Nucleus accumbens (tissue), 56 donors: ENCODE measurements at places on chromosomes 6 and 20.

DNA sequence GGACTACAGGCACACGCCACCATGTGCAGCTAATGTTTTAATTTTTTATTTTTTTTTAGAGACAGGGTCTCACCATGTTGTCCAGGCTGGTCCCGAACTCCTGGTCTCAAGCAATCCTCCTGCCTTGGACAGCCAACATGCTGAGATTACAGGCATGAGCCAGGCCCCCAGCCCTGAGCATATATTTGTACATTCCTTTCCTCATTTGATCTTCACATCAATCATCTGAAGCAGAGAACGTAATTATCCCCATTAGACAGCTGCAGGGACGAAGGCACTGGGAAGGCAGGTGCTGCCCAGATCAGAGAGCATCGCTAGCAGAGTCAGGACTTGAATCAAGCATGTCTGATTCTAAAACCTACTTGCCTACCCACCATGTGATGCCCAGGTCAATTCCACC lies 41.0 kb upstream of the SIRPA start:
- DNase-seq: no peak

DNA sequence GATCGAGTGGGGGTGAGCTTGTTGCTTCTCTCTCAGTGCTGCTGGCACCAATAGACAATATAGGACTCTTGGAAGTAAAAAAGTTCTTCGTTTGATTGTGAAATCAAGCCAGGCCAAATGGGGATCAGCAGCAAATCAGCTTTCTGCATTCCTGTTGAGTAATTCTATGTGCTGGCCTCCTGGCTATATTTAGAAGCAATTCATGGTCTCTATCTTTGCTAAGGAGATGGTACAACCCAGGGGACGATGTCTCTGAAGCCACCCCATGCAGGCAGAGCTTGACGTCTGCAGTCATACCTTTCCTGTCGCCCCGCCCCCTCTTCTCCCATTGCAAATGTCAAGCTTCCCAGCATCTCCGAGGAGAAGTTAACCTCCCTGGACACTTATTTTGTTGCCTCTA lies 199.1 kb downstream of the SCP2D1 start:
- no peak for DNase-seq

- DNase-seq: no peak
Observed at GRCh38 chr6:101454106-101454676, 60.7 kb downstream of the GRIK2 start.

DNA sequence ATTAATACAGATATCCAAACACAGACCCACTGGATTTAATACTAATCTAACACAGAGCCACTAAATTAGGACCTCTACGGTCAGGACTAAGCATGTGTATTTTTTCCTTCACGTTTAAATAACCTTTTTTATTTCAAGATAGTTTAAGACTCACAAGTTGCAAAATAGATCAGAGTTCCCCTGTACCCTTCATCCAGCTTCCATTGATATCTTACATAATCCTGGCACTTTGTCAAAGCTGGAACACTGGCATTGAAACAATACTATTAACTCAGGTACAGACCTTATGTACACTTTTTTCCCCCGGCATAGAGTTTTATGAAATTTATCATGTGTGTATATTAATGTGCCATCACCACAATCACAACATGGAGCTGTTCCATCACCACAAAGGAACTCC lies 2.1 kb downstream of the C6orf163 start:
- DNase-seq: no peak

- no peak for DNase-seq
Observed at GRCh38 chr6:146301764-146302163, 241.9 kb upstream of the RAB32 start.

DNA sequence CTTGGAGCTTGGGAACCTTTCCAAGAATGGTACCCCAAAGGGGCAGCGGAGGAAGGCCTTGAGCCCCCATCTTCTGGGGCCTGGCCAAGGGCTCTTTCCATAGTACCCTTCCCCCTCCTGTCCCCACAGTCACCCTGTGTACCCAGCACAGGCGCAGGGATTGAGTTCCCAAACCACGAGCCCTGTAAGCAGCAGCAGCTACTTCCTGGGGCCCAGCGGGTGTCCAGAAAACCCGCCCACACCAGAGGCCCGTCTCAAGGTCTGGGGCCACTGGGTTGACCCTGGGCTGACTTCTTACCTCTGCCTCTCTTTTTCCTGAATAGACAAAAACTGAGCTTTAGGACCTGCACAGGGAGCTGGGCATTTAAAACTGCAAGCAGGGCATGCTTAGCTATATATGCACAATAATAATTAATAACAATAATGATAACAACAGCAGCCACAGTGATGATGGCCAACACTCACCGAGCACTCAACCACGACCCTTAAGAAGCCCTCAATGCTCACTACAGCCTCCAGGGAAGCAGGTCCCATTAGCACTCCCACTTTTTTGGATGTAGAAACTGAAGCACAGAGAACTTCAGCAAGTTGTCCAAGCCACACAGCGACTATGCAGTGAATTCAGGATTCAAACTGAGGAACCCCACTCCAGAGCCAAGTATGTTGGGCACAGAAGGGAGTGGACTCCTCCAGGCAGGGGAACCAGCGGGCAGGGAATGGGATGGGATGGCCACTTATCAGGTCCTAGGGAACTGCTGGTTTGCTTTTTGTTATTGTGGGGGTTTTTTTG lies 14.5 kb downstream of the NOL4L start:
- no peak for DNase-seq

DNA sequence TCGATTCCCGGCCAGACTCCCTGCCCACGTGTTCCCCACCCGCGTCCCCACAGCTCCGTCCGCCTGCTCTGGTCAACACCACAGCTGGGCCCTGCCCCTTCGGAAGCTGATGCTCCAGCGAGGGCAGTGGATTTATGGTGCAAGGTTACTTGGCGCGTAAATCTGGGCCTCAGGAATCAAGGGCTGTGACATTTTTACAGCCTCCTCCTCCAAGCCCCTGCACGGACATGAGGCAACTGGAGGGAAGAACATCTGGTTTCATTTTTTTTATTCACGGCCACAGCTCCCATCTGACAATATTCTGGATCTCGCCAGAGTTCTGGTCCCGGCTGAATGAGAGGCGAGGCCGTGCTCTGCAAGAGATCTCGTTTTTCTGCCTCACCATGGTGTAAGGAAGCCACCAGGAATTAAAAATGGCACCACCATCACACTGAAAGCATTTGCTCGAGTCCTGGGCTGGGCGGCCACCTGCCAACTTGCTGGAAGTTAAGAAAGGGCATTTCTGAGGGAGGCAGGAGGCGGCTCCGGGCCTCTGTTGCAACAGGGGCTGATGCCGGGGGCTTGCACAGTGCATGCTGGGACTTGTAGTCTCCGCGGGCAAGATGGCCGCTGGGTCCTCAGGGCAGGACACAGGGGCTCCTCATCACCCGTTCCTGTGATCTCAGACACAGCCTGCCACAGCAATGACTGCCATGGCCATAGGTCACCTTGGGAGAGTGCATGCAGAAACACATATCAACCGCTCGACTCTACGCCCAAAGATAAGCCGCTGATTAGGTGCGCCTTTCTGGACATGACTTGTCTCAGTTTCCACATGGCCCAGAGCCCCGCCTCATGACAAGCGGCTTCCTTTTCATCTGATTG lies 148.5 kb downstream of the LY86 start:
- DNase-seq: no peak

- no peak for DNase-seq
Observed at GRCh38 chr6:45500924-45501816, 123.4 kb upstream of the SUPT3H start.

- no peak for DNase-seq
Observed at GRCh38 chr6:74598462-74599393, 607.1 kb downstream of the COL12A1 start.

GRCh38 chr20:38187517-38187916 lies 22.4 kb upstream of the TGM2 start:
- no peak for DNase-seq

DNA sequence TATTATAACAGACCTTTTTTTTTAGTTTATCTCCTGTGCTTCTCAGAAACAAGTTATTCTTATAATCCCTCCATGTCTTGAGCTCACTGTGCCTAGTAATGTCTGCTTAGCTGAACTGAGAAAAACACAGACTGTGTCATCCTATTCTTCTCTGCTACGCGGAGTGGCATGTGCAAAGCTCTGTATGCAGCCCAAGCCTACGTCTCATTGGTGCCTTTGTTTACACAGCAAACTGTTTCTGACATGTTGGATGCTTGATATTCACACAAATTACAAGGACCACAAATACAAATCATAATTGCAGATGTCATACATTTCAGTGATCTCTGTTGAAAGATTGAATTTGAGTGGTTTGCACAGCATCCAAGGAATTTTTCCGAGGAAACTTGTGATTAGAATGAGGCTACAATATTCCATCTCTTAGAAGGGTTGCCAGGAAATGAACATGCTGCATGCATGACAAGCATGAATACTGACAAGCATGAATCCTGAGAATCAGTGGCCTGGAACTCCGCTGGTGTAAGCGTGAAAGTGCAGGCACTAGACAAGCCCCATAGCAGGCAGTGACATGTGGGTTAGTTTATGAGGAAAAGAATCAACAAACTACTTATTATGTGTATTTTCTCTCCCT lies 128.4 kb upstream of the SGK1 start:
- no peak for DNase-seq

GRCh38 chr20:53829255-53829723 lies 235.7 kb upstream of the ZNF217 start:
- DNase-seq: no peak

GRCh38 chr6:2097464-2097863 lies 147.9 kb downstream of the GMDS start:
- DNase-seq: no peak
